ENCODE measurements at places on chromosomes 7 and 10.

DNA sequence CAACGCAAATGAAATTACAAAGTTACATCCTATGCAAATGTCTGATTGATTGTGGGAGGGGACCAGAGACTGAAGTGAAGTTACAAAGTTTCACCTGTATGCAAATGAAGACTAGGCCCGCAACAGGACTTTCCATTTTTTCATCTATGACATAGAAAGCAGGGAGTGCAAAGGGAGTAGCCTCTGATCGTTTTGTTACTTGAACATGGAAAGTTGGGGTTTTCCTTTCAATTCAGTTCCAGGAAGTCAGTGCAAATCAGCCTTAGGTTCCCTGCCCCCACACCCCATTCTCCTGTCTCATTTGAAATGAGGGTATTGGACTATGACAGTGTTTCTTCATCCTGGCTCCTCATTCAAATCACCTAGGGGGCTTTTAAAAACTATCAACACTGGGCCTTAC, 96.9 kb upstream of the HABP2 start:
- no peak for DNase-seq

DNA sequence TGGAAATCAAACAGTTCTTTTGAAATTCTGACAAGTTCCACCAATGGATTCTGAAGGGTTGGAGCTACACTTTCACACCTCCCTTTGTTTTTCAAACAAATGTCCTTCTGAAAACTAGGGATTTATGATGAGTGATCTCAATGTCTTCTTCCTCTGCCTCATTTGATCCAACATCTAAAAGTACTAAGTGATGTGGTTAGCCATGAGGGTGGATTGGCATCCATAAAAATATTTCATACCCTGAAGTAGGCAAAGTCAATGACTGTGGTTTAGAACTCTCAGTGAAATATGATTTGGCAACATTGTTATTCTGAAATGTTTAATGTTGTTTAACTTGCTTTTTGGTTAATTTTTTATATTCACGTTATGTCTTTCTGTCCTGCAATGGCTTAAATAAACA, 136.9 kb downstream of the MBL2 start:
- DNase-seq = no peak

DNA sequence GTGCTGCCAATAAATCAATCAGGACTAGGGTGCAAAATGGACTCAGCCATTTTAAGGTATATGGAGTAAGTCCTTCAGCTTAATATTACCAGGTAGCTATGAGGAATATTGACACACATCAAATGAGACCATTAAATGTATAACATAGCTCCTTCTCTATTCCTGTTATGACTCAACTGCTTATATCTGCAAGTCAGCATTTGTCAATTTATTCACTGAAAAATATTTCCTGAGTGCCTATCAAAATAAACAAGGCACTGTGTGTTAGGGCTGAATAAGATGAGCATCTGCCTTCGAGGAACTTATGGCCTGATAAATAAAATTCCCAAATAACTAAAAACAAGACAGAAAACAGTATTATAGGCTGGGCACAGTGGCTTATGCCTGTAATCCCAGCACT, 113.8 kb downstream of the CDK6 start:
- no peak for DNase-seq

DNA sequence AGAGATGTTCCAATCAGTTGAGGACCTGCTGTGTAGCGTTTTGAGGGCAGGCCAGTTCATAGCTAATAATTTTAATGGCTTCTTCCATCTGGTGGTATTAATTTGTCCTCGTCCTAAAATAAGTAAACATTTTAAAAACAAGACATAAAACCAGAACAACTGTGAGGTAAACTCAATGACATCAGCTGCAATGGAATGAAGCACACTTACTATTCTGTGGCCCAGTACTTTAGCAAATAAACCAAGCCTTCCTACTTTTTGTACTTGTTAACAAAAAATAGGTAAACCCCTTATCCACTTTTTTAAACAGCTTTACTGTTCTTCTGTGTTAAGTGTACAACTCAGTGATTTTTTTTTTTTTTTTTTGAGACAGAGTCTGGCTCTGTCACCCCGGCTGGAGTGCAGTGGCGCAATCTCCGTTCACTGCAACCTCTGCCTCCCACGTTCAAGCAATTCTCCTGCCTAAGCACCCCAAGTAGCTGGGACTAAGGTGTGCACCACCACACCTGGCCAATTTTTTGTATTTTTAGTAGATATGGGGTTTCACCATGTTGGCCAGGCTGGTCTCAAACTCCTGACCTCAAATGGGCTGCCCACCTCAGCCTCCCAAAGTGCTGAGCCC, 28.9 kb upstream of the FZD1 start:
- no peak for DNase-seq

DNA sequence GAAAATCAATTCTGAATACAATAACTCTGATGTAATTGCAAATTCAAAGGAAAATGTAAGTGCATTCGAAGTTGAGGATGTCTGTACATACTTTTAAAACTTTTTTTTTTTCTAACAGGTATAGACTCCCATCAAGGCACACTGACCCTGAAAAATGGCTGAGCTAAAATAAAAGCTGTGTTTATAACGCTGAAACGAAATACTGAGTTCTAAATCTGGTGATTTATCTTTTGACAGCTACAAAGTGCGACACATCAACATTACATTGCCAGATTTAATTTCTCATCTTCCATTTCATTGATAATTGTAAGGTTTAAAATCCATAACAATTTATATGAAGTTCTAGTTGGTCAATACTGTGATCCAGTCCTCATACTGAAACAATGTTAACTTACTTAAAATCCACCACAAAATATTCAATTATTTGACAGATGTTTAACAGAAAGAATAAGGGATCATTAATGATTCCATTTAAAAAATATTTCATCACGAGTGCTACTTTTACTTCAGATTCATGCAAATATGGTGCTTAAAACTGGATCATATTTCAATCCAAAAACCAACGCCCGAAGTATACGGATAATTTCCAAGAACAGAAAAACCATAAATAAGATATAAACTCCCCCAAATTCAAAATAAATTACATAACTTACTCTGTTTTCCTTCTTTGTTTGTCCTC, 1.4 kb downstream of the RAB11FIP2 start:
- no peak for DNase-seq

GRCh38 chr10:33410096-33410859, 75.8 kb upstream of the NRP1 start:
- DNase-seq = no peak

GRCh38 chr10:44879531-44879899, 31.6 kb upstream of the TMEM72 start:
- DNase-seq = no peak

GRCh38 chr7:128918016-128918665, 7.6 kb upstream of the KCP start:
- DNase-seq = no peak

DNA sequence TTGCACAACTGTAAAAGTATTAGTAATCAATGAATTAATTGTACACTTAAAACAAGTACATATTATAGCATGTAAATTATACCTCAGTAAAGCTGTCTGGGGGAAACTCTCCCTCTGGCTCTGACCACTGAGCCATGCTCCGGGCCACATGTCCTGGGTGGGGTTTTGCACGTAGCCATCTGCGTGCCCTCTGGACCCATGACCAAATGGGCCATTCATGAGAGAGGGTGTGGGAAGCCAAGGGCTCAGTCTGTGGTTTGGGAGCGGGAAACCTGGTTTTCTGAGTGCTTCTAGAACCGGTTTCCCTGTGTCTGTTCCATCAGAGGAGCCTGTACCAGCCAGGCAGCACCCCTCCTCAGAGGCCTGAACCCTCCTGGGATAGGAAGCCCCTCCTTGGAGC, 143.2 kb downstream of the SH3PXD2A start:
- no peak for DNase-seq

DNA sequence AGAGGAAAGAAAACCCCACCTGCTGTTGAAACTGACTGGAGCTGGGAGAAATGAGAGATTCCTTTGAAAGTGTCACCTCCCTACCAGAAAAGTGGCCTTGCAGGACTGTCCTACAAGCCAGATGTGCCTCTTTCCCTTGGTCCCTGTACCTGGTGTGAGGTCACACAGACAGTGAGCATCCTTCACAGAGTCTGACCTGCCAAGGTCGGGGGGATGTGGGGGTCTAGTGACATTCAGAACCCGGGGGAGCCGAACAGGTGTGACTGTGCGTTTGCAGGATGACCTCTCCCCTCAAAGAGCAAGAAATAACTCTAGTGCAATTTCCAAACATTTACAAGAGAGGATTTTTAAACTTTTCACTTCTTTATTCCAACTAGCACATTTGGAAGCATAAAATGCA, 93.4 kb upstream of the ZNF479 start:
- DNase-seq = no peak

GRCh38 chr7:23235813-23236221, 10.8 kb upstream of the GPNMB start:
- DNase-seq = peak; percentile 76

DNA sequence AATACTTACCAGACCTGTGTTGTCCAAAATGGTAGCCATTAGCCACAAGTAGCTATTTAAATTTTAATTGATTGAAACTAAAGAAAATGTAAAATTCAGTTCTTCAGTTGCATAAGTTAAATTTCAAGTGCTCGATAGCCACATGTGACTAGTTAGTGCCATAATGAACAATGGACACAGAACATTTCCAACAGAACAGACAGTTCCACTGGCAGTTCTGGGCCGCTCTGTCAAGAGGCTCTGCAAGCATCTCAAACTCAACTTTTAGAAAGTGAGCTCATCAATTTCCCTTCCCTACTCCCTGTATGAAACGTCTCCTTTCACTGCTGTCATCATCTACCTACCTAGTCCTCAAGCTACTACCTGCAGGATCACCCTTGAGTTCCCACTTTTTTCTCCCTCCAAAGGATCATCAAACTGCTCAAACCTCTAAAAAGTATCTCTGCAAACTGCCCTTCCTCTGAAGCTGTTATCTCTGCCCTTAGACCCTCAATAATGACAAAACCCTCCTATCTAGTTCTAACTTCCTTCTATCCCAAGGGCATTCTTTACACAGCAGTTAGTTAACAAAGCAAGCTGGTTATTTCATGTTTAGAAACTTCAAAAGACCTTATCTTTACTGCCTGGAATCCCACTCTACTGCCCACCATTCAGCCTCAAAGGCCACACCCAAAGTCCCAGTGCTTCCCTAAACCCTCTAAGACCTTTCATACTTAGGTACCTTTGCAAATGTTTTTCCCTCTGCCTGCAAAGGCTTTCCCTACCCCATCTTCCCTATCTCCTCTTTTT, 20.6 kb downstream of the SHTN1 start:
- DNase-seq = no peak

DNA sequence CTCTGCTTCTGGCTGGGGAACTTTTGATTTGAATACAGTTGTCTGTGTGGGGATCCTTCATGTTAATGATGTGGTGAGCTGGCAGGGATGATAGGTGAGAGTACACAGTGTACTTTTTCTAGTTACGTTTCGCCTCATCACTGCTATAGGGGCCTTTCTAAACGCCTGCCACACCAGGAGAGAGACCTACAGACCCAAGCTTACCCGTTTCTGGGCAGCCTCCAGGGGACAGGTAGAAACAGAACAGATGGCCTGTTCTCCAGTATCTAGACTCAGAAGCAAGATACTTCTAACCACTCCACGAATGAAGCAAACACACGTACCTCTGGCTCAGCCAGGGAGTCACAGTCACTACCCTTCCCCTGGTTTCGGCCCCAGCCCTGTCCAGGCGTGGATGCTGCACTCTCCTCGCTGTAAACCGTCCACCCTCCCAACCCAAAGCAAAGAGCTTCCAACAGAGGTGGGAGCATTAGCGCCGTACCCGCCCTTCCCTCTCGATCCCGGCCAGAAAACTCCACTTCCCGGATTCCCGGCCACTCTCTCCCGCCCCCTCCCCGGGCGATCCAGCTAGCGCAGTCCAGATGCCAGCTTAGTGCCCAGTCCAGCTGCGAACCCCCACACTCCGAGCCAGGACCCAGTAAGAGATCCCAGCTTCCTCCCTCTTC, 1.2 kb downstream of the CCDC6 start:
- DNase-seq = no peak

DNA sequence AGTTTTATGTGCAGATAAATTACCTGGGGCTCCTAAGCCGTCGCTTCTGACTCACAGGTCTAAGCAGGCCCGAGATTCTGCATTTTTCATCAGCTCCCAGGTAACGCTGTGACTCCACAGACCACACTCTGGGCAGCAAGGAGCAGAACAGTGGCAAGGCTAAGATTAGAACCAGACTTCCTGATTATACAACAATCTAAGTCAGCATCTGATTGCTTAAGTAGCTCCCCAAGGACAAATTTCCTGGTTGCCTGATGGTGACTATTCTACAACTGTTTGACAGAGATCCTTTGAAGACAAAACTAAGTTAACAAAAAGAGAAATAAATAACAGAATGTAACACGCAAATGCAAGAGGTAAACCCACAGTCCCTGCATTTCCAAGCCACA, 69.0 kb downstream of the CREB3L2 start:
- DNase-seq = no peak

DNA sequence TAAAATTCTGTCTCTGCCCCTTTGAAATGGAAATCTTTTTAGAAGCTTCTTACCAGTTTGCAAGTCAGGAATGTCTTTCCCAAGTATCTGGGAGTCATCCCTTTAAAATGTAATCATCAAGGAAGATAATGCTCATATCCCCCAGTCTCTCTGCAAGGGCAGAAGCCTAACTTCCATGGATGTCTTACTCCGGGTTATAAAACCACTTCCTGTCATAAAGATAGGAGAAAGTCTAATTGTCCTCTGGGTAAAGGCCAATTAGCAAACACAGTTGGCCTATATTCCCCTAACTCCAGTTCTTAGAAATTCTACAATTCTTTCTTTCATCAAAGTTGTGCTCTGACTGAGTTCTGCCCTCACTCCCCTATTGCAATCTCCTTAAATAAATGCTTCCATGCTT, 1631.5 kb upstream of the LRRTM3 start:
- DNase-seq = no peak

DNA sequence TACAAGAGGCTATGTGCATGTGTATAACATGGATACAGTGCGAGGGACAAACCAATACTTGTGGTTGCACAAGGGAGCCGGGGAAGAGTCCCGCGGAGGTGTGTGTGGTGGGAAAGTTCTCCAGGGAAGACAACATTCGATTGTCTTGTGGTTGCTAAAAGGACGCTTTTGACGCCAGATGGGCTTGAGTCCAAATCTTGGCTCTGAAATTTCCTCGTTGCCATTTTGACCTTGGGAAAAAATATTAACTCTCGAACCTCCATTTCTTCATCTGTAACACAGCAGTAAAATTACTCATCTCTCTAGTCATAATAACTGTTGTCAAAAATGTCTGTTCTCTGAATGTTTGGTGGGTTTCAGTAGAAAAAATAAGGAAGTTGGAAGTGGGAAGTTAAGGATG, 16.5 kb downstream of the PLXDC2 start:
- no peak for DNase-seq

DNA sequence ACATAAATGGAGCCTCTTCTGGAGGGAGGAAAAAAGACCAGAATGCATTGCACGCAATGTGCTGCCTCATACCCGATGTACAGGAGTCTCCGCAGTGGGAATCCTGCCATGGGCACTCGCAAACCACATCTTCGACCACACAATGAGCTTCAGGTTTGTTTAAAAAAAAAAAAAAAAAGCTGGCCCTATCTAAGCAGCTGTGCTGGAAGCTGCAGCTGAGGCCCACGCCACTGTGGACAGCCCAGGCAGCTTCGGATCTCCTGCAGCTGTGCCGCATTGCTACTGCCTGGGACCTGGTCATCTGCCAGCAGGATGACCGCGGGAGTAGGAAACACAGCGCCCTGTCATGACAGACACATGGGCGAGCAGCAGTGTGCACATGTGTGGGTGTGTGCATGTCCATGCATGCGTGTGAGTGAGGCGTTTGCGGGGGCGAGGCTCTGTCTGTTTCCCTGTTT, 26.0 kb downstream of the EN2 start:
- no peak for DNase-seq
